ENCODE measurements at places on chromosomes 4 and X. TPM values are rescaled to one million over a fixed set of nuclear protein-coding genes. Genes with fewer than 3 reads are reported as not detected.
A peak's percentile ranks its signal among the peaks of the same experiment; 100 is the strongest.

Gene ITM2A
- polyA plus RNA-seq = 85.7 TPM

Gene NDNF
- polyA plus RNA-seq = 89.5 TPM

Gene REPS2
- 20.3 TPM for polyA plus RNA-seq

Gene LGI2
- polyA plus RNA-seq = 31.9 TPM

Gene SPANXN3
- polyA plus RNA-seq = not detected

Gene SPACA5
- 0.22 TPM for polyA plus RNA-seq

Gene BCOR
- 53.6 TPM for polyA plus RNA-seq

Gene POF1B
- polyA plus RNA-seq = 0.38 TPM

Gene RAB28
- 35.3 TPM for polyA plus RNA-seq

- no peak for DNase-seq
Measured at GRCh38 chr4:77073106-77073809, 2.5 kb downstream of the CCNI start.

GRCh38 chrX:80285131-80285773 is 135.0 kb upstream of the TENT5D start:
- DNase-seq = peak; percentile 1

DNA sequence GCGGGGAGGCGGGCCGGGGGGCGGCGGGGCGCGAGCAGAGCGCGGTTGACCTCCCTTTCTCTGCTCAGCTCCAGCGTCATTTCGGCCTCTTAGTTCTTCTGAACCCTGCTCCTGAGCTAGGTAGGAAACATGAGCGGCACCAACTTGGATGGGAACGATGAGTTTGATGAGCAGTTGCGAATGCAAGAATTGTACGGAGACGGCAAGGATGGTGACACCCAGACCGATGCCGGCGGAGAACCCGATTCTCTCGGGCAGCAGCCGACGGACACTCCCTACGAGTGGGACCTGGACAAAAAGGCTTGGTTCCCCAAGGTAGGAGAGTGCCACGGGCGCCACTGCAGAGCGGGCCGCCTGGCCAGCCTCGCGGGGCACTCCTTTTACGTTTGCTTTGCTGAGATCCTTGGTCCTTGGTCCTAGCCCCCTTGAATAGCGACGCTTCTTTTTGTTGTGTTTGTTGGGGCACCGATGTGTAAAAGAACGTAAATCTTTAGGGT is at the start of gene HTATSF1:
Gene HTATSF1 (plus strand): TSS at position 37 of the 497 bp plus-strand sequence. CDS start 93 bp downstream, at position 130.
- no peak for DNase-seq

GRCh38 chr4:105170711-105171110 is 24.0 kb downstream of the TET2 start:
- DNase-seq = no peak

DNA sequence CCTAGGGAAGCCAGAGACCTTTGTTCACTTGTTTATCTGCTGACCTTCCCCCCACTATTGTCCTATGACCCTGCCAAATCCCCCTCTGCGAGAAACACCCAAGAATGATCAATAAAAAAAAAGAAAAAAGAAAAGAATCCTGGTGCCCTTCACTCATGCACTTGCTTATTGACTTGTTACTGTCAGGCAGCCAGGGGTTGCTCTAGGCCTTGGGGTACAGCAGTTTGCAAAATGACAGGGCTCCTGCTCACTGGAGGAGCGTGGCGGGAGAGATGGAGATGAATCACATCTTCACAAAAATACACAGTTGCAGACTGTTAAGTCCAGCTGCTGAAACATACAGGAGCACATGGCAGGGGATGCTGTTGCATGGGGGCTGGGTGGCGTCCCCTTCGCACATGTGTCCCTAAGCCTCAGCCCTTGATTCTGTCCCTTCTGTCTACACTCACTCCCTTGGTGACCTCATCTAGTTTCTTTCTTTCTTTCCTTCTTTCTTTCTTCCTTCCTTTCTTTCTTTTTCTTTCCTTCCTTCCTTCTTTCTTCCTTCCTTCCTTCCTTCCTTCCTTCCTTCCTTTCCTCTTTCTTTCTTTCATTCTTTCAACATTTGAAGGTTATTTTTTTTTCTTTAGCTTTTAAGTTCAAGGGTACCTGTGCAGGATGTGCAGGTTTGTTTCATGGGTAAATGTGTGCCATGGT is 16.9 kb upstream of the TMEM271 start:
- DNase-seq = no peak

- DNase-seq = no peak
Measured at GRCh38 chr4:87908336-87908735, 67.2 kb upstream of the SPP1 start.

GRCh38 chrX:69161786-69162349 is 3.4 kb downstream of the PJA1 start:
- no peak for DNase-seq

- no peak for DNase-seq
Measured at GRCh38 chr4:167020410-167020809, 213.9 kb downstream of the SPOCK3 start.

DNA sequence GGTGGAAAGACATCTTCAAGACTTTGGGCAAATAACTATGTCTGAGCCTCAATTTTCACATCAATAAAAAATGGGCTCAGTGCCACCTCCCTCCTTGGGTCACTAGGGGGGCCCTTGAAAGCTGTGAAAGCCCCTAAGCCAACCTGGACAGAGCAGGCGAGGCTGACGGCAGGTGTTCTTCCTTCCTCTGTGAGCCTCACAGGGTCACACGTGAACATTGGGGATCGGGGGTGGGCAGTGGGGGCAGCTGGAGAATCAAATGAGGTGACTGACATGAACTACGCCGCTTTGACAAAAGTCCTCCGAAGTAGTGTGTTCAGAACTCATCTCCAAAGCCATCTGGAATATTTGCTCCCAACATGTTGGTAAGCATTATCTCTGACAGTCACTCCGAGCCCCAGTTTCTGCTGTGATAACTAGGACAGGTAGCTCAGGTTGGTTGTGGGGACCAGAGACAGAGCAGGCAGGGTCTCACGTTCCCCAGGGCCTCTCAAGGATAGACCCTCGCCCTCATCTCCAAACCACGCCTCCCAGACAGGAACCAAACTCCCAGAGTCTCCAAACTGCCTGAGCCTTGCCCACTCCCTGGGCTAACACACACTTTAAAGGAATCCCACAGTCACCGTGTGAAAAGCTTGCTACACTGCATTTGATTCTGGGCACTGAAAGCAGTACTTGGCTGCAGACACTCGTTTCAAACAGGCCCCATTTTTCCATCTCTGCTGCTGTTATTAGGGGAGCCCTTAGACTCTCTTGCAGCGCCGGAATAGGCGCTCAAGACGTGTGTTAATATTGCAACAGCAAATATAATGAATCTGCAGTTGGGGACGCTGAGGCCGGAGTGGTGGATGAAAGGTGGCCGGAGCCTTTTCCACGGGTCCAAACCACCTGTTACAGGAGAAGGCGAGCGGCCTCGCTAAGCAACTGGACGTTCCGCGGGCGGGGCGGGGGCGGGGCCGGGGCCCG is 717 bp upstream of the WFS1 start:
- DNase-seq = no peak

DNA sequence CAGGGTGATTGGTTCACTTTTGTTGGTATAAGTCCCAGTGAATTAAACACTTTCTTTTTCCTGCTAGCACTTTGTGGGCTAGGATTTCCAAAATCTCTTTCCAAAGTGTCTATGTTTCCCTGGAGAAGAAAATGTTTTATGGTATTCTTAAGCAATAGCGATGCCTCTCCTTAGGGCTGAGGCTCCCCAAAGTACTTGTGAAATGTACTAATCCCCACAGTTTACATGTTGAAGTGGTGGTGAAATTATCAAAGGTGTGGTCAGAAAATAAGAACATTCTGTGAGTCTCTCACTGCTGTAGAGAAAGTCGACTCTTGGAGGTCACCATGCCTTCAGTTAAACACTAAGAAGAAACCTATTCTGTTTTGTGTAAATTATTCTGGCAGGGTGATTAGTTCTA is 51.5 kb upstream of the AMELX start:
- no peak for DNase-seq

DNA sequence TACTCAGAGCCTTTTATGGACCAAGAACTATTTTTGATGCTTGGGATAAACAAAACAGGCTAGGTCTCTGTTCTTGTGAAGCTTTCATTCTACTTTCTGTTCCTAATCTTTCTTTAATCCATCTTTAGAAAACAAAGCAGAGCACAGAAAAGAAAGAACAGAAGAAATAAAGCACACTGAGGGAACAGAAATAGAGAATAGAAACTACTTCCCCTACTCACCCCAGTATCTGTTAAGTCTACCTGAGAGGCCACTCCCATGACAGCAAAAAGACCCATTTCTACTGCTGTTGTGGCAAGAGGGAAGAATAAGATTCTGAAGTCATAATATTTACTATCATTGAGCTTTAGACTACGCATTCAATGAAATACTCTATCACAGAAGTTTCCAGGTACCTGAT is 9.2 kb downstream of the RFC1 start:
- DNase-seq = no peak

DNA sequence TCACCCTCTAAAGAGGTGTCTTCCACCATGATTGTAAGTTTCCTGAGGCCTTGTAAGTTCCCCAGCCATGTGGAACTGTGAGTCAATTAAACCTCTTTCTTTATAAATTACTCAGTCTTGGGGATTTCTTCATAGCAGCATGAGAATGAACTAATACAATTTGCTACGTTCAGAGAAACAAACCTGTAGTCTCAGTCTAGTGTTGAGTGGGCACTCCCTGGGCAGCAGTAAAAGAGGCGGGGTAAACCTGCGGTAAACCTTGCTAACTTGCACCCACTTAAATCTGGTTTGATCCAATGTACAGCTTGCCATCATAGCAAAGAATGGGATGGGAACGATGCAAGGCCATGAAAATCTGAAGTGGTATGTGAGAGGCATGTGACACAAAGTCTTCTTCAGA is 22.4 kb downstream of the GRXCR1 start:
- DNase-seq = no peak

GRCh38 chr4:77538574-77539157 is 67.0 kb upstream of the CXCL13 start:
- DNase-seq = no peak

DNA sequence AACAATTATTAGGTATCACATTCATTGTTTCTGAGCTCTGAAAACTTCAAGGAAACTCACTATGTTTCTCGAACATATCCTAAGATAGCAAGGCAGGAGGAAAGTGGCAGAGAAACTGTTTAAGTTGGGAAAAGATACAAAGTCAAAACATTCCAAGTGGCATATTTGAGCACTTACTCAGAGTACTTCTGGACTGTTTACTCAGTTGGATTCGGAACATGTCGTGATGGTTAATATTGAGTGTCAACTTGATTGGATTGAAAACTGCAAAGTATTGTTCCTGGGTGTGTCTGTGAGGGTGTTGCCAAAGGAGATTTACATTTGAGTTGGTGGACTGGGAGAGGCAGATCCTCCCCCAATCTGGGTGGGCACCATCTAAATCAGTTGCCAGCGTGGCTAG is 298.3 kb downstream of the IL1RAPL2 start:
- no peak for DNase-seq

- DNase-seq = peak; percentile 54
Measured at GRCh38 chrX:12946838-12947544, 27.9 kb upstream of the TMSB4X start.
